ENCODE measurements at places on chromosomes 2 and 18. TPM values are rescaled to one million over a fixed set of nuclear protein-coding genes. Genes with fewer than 3 reads are reported as not detected.

The PRLH gene
- total RNA-seq, result not detected

The ADGRF3 gene
- not detected for total RNA-seq

The DSG1 gene
- not detected for total RNA-seq

The FAM168B gene
- 159 TPM for total RNA-seq

The ARHGAP25 gene
- 0.93 TPM for total RNA-seq

The AKAIN1 gene
- not detected for total RNA-seq

The AQP12A gene
- total RNA-seq, result not detected

The CXCR1 gene
- total RNA-seq, result 0.12 TPM

The CREG2 gene
- not detected for total RNA-seq

The RAB6D gene
- not detected for total RNA-seq

The HADHB gene
- total RNA-seq, result 126 TPM

The CDKL4 gene
- total RNA-seq, result not detected

The POTEJ gene
- not detected for total RNA-seq

The STAT4 gene
- total RNA-seq, result 1.4 TPM

The DIS3L2 gene
- 47.4 TPM for total RNA-seq

The EDAR gene
- 0.37 TPM for total RNA-seq

The CHRNG gene
- total RNA-seq, result not detected

Measured in MCF 10A (cell line).